ENCODE measurements at places on chromosomes 3 and 15. TPM values are rescaled to one million over a fixed set of nuclear protein-coding genes. Genes with fewer than 3 reads are reported as not detected.

- DNase-seq = no peak
- H3K4me3 ChIP-seq = no peak overlapping the region
- H3K27me3 ChIP-seq = no peaks in the 10 kb centered on the region
- H3K4me1 ChIP-seq = peaks cover 14% of the 10 kb centered on the region
- no peak overlapping the region for H3K27ac ChIP-seq
Observed at GRCh38 chr15:79944622-79945021, 26.4 kb downstream of the BCL2A1 start.

GRCh38 chr3:98903705-98904481 is 2.4 kb upstream of the DCBLD2 start:
- DNase-seq = no peak
- peaks cover 9% of the 10 kb centered on the region for H3K4me1 ChIP-seq
- H3K36me3 ChIP-seq = no peaks in the 10 kb centered on the region
- H3K4me3 ChIP-seq = no peak overlapping the region
- H3K27ac ChIP-seq = no peak overlapping the region

DNA sequence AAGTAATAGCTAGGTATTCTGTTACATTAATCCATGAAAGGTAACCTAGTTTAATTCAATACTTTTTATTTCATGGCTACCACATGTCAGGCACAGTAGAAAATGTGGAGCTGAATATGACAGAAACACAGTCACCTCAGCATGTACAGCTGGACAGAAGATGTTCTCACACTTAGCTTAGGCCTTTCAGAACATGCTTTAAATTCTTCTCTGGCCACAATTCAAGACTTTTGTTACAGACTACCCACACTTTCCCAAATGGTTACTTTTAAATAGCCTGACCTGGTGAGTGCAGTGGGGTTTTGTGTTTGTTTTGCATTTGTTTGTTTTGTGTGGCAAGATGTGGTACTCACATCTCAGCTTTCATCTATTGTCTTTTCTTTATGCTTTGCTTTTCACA is 1079.5 kb downstream of the IGSF11 start:
- no peaks in the 10 kb centered on the region for H3K36me3 ChIP-seq
- H3K4me1 ChIP-seq = no peaks in the 10 kb centered on the region
- H3K27me3 ChIP-seq = no peaks in the 10 kb centered on the region
- no peak overlapping the region for H3K27ac ChIP-seq
- no peak overlapping the region for H3K4me3 ChIP-seq
- no peak for DNase-seq

DNA sequence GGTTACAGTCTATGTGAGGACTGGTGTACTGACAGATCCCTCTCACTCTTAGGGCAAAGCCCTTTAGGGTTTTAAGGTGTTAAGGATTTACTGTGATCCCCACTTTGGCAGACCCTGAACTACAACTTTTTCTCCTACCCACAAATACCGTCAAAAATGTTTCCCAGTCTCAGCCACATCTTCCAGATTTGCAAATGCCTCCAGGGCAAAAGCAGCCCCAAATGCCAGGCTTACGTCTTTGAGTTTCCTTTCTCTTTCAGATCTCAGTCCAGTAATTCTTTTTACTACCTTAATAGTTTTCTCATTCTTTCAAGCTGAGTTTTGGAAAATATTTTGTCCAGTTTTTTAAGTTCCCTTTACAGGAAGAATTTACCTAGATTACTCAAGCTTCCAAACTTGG is 13.4 kb upstream of the ITGA11 start:
- DNase-seq = no peak
- no peak overlapping the region for H3K4me3 ChIP-seq
- H3K27ac ChIP-seq = no peak overlapping the region
- H3K27me3 ChIP-seq = no peaks in the 10 kb centered on the region

GRCh38 chr3:18010001-18010400 is 267.6 kb upstream of the TBC1D5 start:
- H3K27ac ChIP-seq = no peak overlapping the region
- H3K27me3 ChIP-seq = no peaks in the 10 kb centered on the region
- DNase-seq = no peak
- H3K36me3 ChIP-seq = no peaks in the 10 kb centered on the region

DNA sequence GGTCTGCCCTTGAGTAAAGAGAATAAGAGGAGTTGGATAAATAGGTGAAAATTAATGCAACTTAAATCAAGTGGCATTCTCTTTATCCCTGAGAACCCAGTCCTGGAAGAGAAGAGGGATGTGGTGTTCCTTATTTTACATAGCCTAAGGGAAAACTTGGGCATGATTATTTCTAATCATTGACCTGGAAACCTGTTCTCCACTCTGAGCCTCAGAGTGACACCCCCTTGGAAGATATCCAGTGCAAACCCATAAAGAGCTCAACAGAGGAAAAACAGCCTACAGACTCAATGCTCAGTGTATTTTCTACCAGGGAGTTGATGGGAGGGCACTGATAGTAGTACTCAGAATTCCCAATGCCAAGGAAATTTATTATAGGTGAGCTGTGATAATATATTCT is 22.0 kb downstream of the SLC15A2 start:
- no peaks in the 10 kb centered on the region for H3K36me3 ChIP-seq
- no peak overlapping the region for H3K4me3 ChIP-seq
- no peak for DNase-seq
- no peaks in the 10 kb centered on the region for H3K4me1 ChIP-seq
- peaks cover 13% of the 10 kb centered on the region for H3K27me3 ChIP-seq

- H3K27ac ChIP-seq = no peak overlapping the region
- peak; percentile 45 for DNase-seq
- peaks cover 17% of the 10 kb centered on the region for H3K4me1 ChIP-seq
- no peak overlapping the region for H3K4me3 ChIP-seq
Observed at GRCh38 chr15:78739996-78740903, 71.0 kb downstream of the ADAMTS7 start.

- H3K4me1 ChIP-seq = peaks cover 8% of the 10 kb centered on the region
- no peak within 1 kb of the TSS for H3K27ac ChIP-seq
- no peaks in the 10 kb centered on the region for H3K36me3 ChIP-seq
- peaks cover 19% of the 10 kb centered on the region for H3K27me3 ChIP-seq
- no peak within 1 kb of the TSS for H3K4me3 ChIP-seq
- no peak for DNase-seq
Observed at GRCh38 chr3:11154036-11154952, at the start of gene HRH1. TSS of gene HRH1 (plus strand) at chr3:11154493. CDS start at chr3:11259038, 104,545 bp downstream.

GRCh38 chr3:48662753-48663488 is at the start of gene CELSR3:
TSS of gene CELSR3 (minus strand) at chr3:48662886. CDS start at chr3:48662634, 252 bp downstream.
- peak within 1 kb of the TSS; percentile 91 for H3K27ac ChIP-seq
- H3K4me1 ChIP-seq = peaks cover 36% of the 10 kb centered on the region
- peak; percentile 39 for DNase-seq
- peak within 1 kb of the TSS; percentile 55 for H3K4me3 ChIP-seq

GRCh38 chr3:42733501-42734262 is 31.1 kb upstream of the HHATL start:
- H3K4me3 ChIP-seq = no peak overlapping the region
- no peaks in the 10 kb centered on the region for H3K36me3 ChIP-seq
- no peak overlapping the region for H3K27ac ChIP-seq
- H3K27me3 ChIP-seq = peaks cover 26% of the 10 kb centered on the region

GRCh38 chr15:88802250-88802990 is 816 bp upstream of the ACAN start:
- peaks cover 9% of the 10 kb centered on the region for H3K4me1 ChIP-seq
- peaks cover 48% of the 10 kb centered on the region for H3K27me3 ChIP-seq
- DNase-seq = no peak
- no peak overlapping the region for H3K27ac ChIP-seq
- H3K36me3 ChIP-seq = no peaks in the 10 kb centered on the region

- H3K27ac ChIP-seq = no peak overlapping the region
- H3K27me3 ChIP-seq = no peaks in the 10 kb centered on the region
- peaks cover 31% of the 10 kb centered on the region for H3K36me3 ChIP-seq
- H3K4me1 ChIP-seq = no peaks in the 10 kb centered on the region
- H3K4me3 ChIP-seq = no peak overlapping the region
Observed at GRCh38 chr3:72816862-72817355, 31.3 kb downstream of the SHQ1 start.

GRCh38 chr3:128845119-128845777 is 34.2 kb upstream of the ACAD9 start:
- H3K27ac ChIP-seq = peak overlapping the region; percentile 37
- no peak for DNase-seq
- H3K27me3 ChIP-seq = no peaks in the 10 kb centered on the region
- peaks cover 45% of the 10 kb centered on the region for H3K4me1 ChIP-seq
- H3K4me3 ChIP-seq = no peak overlapping the region

- H3K4me1 ChIP-seq = no peaks in the 10 kb centered on the region
- H3K36me3 ChIP-seq = no peaks in the 10 kb centered on the region
- DNase-seq = no peak
- no peak overlapping the region for H3K4me3 ChIP-seq
Observed at GRCh38 chr3:197353867-197354567, 55.6 kb upstream of the DLG1 start.

GRCh38 chr3:115385774-115386730 is 237.3 kb upstream of the GAP43 start:
- no peaks in the 10 kb centered on the region for H3K36me3 ChIP-seq
- H3K27ac ChIP-seq = no peak overlapping the region
- no peaks in the 10 kb centered on the region for H3K27me3 ChIP-seq
- no peak overlapping the region for H3K4me3 ChIP-seq

- no peak overlapping the region for H3K4me3 ChIP-seq
- peaks cover 5% of the 10 kb centered on the region for H3K27me3 ChIP-seq
- H3K36me3 ChIP-seq = no peaks in the 10 kb centered on the region
- no peak overlapping the region for H3K27ac ChIP-seq
- H3K4me1 ChIP-seq = no peaks in the 10 kb centered on the region
- DNase-seq = no peak
Observed at GRCh38 chr3:169390271-169390670, 273.2 kb downstream of the MECOM start.

- H3K4me3 ChIP-seq = no peak overlapping the region
- no peaks in the 10 kb centered on the region for H3K36me3 ChIP-seq
- peaks cover 3% of the 10 kb centered on the region for H3K4me1 ChIP-seq
- no peaks in the 10 kb centered on the region for H3K27me3 ChIP-seq
Observed at GRCh38 chr3:25854635-25855034, 64.7 kb downstream of the OXSM start.

DNA sequence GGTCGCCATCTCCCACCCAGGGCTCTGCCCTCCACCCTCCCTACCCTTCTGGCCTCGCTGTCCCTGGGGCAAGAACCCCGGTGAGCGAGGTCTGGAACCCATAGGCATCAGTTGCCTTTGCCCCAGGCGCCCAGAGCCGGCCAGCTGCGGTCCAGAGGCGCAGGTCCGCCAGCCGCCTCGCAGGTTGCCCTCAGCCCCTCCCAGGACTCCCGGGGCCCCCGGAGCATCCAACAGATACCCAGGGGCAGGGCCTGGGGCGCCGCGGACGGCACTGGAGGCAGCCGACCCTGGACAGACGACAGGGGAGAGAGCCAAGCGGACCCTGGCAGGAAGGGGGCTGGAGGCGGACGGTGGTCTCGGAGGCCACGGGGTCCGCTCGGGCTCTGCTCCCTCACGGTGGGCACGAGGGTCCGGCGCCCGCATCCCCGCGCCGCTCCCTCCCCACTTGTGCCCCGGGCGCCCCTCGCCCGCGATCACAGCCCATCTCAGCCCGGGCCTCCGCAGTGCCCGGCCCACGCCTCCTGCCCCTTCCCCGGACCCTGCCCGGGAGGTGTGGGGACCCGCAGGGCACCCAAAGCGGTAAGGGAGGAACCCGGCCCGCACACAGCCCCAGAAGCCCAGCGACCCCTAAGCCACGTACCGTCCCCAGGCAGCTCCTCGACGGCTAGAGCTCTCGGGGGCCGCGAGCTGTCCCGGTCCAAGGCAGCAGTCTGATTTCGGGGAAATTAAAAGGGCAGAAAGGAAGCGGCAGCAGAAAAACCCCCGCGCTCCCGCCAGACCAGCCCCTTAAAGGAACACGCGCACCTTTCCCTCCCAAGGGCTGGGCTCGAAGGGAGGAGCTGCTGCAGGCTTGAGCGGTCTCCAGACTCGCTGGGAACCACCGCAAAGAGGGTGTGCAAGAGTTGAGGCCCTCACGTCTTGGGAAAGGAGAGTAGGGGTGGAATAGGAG is at the start of gene HAPLN3:
HAPLN3 (minus strand) TSS at position 726 of the 949 bp plus-strand sequence. CDS start 8,246 bp downstream, outside the sequence.
- DNase-seq = peak; percentile 57
- peaks cover 43% of the 10 kb centered on the region for H3K4me1 ChIP-seq
- H3K27ac ChIP-seq = no peak within 1 kb of the TSS
- no peaks in the 10 kb centered on the region for H3K27me3 ChIP-seq
- peaks cover 8% of the 10 kb centered on the region for H3K36me3 ChIP-seq

DNA sequence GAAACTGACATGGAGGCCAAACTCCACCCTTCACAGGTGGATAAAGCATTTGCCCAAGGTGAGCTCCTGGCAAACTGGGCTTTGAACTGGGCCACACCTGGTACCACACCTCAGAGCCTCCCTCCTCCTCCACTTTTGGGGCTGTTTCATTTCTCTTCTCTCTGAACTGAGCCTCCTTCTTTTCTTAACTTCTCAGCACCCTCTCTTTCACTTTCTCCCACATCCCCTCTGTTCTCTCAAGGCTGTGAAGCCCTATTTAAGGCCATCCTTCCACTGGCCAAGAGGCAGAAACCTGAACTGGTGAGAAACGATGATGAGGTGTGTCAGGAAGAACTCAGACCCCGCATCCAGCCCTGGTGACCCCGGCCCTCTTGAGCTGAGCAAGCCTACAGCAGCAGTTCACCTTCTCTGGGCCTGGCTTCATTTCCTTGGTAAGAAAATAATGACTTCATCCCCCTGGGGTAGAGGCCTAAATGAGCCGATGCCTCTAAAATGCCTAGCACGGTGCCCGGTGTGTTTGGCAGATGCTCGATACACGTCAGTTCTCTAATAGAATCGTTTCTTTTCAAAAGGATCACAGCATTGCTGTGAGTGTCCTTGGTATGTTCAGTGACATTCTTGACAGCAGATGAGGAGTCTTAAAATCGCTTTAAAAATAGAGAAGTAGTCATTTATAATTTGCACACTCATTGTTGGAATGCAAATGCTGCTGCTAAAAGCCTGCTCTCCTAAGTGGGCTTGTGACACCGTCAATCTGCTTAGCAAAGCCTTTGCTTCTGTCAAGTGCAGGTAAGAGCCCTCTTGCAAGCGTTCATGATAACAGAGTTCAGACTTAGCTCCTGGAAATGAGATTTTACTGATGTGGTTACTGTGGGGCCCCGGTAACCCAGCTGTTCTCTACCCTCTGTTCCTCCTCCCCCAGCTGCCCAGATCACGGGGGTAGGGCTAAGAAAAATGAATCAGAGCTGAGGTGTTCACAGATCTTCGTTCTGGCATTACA is 97.7 kb upstream of the ATP2B2 start:
- DNase-seq = no peak
- H3K36me3 ChIP-seq = no peaks in the 10 kb centered on the region
- no peaks in the 10 kb centered on the region for H3K27me3 ChIP-seq
- H3K27ac ChIP-seq = no peak overlapping the region

DNA sequence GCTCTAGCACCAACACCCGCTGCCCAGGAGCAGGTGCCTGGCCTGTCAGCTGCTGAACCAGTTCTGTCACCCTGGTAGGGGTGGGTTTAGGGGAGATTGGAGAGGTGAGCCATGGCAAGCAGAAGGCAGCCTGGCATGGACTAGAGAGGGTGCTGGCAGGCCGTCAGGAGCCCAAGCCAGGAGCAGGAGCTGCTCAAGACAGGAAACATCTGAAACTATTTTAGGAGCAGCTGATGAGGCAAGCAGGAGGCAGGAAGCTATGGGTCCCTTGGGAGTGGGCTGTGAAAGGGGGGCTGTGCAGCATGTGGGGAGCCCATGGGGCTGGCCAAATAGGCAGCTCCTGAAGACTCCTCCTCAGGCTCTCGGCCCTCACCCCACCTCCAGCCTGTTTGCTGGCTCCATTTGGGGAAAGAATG is 2.3 kb downstream of the INKA1 start:
- H3K4me3 ChIP-seq = no peak overlapping the region
- peaks cover 43% of the 10 kb centered on the region for H3K4me1 ChIP-seq
- H3K27me3 ChIP-seq = no peaks in the 10 kb centered on the region
- H3K36me3 ChIP-seq = peaks cover 9% of the 10 kb centered on the region
- peak overlapping the region; percentile 75 for H3K27ac ChIP-seq

The EXOG gene
- total RNA-seq = 14.4 TPM

The SCN5A gene
- total RNA-seq = 0.27 TPM

The ACAP2 gene
- 40.6 TPM for total RNA-seq

The GOLGA8S gene
- not detected for total RNA-seq

The LRRC15 gene
- not detected for total RNA-seq

The SKOR1 gene
- total RNA-seq = 0.31 TPM

The GNAT1 gene
- total RNA-seq = not detected

Data from K562 (cell line).